Non-pigmented ciliary epithelial cell (primary cell): ENCODE measurements at places on chromosomes 1 and 21.

- no peak for DNase-seq
Observed at GRCh38 chr1:20109223-20109856, 10.0 kb downstream of the PLA2G2D start.

DNA sequence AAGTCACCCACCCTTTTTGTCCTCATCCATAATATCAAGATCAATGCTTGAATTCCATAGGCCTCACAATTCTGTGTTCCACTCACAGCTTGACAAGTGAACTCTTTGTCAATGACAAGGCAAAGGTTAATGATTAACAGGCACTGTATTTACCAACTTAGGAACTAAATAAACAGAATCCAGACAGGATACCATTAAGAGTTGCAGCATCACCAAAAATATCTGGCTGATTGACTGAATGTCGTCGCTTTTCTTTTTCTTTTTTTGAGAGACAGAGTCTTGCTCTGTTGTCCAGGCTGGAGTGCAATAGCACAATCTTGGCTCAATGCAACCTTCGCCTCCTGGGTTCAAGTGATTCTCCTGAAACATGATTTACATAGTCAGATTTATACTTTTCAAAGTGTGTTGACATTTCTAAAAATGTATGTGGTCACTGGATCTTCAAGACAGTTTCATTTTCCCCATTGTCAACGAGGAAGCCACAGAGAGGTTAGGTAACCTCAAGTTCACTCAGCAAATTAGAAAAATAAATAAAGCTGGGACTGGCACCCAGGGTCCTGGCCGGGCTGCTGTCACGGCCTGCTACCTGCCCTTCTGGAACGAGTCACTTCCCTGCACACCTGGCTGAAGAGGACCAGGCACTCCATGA lies 81.0 kb downstream of the PDE9A start:
- no peak for DNase-seq

DNA sequence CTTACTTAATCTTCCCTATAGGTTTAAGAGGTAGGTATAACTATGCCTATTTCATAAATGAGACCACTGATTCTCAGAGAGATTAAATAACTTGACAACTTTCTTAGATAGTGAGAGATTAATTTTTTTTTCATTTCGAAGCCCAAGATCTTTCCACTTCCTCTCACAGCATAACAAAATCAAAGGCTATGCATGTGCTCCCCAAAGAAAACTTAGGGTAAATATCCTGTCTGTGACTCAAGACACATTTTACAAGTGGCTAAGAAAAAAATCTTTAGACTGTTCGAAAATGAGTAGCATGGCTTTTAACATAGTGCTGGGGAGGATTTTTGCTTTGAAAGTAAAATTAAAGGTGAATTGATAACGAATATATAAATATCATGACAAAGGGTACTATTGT lies 8.2 kb upstream of the C1orf141 start:
- DNase-seq, result no peak

DNA sequence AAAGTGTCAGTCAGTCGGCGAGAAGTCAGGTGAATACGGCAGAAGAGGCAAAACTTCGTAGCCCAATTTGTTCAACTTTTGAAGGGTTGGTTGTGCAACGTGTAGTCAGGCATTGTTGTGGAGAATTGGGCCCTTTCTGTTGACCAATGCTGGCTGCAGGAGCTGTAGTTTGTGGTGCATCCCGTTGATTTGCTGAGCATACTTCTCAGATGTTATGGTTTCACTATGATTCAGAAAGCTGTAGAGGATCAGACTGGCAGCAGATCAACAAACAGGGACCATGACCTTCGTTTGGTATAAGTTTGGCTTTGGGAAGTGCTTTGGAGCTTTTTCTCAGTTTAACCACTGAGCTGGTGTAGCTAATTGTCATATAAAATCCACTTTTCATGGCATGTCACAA lies 190.2 kb upstream of the ADAMTS5 start:
- no peak for DNase-seq

DNA sequence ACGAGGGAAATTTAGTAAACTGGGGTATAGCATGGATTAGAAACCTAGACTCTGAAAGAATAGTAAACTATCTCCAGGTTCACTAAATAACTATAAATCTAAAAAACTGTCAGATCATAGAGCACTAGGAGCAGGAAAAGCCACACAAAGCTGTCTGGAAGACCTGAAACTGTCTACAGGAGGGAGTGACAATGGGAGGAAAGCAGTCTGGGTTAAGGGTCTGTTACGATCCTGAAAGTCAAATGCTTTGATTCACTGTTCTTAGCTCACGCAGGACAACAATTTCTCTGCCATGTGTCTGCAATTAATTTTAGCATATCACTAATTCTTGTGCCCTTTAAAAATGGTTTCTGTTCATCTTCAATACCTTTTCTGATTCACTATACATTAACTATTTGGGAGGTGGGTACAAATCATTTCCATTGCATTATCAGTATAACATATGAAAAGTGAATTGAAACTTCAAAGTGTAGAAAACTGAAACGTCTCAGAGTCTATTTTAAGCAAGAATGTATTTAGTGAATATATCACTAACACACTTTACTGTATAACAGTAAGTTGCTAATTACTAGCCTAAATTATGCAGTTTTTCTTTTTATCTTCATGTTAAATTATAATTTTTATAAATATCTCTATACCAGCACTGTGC lies 18.4 kb downstream of the CEP170 start:
- no peak for DNase-seq

GRCh38 chr1:31007462-31007991 lies 58.0 kb downstream of the PUM1 start:
- DNase-seq, result peak; percentile 67

DNA sequence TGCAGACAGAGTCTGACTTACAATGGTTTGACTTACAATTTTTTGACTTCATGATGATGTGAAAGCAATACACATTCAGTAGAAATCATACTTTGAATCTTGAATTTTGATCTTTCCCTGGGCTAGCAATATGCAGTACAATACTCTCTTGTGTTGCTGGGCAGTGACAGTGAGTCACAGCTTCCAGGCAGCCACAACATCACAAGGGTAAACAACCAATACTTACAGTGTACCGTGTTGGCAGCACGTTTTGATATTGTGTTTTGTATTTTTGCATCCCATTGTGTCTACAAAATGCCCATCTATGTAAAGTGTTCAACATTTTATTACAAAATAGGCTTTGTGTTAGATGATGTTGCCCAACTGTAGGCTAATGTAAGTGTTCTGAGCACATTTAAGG lies 150.9 kb downstream of the NTMT2 start:
- no peak for DNase-seq

DNA sequence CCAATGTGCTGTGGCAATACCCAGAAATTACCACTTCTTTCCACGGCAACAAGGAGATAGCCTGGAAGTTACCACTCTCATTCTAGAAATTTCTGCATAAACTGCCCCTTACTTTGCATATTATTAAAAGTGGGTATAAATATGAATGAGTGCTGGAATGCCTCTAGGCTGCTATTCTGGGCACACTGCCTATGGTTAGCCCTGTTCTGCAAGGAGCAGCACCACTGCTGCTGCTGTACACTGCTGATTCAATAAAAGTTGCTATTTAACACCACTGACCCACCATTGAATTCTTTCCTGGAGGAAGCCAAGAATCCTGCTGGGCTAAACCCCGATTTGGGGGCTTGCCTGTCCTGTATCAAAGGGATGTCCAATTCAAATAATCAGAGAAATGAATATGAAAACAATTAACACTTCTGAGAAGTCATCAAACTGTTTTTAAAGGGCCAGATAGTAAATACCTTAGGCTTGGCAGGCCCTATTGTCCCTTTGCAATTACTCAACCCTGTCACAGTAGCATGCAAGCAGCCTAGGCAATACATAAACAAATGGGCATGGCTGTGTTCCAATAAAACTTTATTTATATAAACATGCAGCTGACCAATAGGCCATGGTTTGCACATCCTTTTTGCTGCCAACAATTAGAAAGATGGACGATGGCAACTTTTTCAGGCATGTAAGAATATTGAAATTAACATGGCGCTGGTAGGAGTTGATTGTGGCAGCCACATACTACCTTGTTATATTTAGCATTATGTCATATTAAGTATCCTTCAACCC lies 369.4 kb upstream of the B3GALT2 start:
- no peak for DNase-seq

- no peak for DNase-seq
Observed at GRCh38 chr21:44440241-44441040, 14.9 kb upstream of the LRRC3 start.

DNA sequence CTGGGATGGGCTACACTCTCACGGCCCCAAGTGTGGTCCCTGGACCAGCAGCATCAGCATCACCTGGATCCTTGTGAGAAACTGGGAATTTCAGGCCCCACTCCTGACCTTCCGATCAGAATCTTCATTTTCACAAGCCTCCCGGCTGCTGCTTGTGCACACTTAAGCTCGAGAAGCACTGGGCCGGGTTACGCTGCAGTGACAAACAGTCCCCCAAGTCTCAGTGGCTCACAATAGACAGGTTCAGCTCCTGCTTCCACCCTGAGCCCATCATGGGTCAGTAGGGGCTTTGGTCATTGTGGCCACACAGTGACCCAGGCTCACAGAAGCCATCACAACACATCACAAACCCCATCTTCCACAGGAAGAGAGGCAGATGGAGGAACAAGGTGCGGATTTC lies 63.5 kb downstream of the FHAD1 start:
- DNase-seq, result no peak

DNA sequence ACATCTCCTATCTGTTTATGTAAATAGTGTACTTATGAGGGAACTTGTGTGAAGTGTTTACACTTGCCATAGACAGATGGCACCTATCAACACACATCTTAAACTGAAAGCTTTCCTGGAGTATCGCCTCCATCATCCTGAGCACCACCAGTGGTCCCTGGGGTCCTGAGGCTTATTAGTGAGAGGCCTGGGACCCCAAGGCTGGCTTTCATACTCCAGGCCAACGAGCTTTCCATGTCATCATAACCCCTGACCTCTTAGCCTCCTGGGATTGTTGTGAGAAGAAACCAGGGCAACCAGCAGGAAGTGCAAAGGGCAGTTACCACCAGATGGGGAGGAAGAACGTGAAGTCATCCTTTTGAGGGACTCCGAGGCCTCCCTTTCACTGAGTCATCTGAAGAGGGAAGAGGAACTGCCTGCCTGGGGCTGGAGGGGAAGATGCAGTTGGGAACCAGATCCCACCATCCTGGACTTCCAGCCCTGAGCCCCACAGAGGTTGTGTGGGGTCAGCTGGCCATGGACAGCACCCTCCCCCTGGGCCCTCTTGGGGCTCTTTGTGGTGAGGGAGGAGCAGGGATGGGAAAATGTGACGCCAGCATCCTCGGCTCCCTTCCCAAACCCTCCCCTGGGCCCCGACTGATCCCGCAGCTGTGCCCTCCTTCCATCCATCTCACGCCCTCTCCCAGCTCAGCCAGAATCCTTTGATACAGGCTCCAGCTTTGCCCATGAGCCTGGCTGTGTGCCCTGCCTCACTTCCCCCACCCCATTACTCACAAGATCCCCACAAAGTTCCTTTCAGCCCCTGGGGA lies 5.8 kb downstream of the INKA2 start:
- no peak for DNase-seq

DNA sequence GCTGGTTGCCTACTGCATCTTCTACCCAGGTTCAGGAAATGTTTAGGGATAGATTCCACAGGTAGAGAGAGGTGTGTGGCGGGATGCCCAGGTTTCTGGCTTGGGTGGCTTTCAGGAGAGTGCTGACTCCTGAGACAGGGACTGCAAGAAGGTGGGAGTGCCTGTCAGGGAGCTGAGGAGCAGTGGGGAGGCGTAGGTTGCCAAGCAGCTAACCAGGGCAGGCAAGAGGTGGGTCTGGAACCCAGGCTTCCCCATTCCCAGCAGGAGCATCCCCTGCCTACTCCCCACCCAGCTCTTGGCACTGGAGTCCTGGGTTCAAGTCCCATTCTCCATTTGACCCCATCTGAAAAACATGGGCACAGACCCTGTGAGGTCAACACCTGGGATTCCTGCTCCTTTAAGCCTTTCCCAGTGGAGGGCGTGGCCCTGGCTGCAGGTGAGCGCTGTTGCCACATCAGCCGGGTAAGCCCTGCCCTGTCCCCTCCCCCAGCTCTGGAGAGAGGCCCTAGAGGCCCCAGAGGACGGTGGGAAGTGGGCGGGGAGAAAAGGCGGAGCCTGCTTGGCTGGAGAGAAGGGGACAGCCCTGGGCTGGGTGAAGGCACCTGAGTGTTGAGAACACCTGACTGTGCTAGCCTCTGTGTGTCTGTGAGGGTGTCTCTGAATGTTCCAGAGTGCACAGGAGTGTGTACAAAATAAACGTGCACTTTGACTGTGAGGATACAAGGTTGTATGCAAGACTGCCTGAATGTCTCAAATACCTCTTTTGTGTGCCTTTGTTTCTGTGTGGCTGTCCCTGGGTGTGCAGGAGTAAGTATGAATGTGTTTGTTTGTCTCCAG lies 14.0 kb upstream of the SYNC start:
- no peak for DNase-seq

- no peak for DNase-seq
Observed at GRCh38 chr21:31720330-31720729, 11.6 kb downstream of the SCAF4 start.

DNA sequence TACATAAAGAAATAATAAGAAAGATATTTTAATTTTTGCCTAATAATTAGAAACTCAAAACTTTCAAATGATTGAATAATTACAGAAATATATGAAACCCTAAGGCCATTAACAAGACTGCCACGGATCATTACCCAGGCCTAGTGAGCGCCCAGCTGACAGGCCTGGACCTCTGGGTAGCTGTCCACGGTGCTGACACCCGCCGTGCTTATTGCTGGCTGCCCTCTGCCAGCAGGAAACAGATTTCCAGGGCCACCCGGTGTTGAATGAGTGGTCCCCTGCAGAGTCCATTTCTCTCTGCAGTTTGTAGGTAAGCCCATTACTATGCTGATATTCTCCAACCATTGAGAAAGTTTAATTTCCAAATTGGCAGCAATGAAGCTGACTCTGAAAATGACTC lies 254.4 kb upstream of the GJB5 start:
- DNase-seq, result no peak

- no peak for DNase-seq
Observed at GRCh38 chr1:66852870-66853269, 51.8 kb upstream of the INSL5 start.

GRCh38 chr1:185759061-185759460 lies 24.9 kb downstream of the HMCN1 start:
- no peak for DNase-seq

GRCh38 chr21:38249696-38250278 lies 7.0 kb upstream of the KCNJ15 start:
- DNase-seq, result no peak

DNA sequence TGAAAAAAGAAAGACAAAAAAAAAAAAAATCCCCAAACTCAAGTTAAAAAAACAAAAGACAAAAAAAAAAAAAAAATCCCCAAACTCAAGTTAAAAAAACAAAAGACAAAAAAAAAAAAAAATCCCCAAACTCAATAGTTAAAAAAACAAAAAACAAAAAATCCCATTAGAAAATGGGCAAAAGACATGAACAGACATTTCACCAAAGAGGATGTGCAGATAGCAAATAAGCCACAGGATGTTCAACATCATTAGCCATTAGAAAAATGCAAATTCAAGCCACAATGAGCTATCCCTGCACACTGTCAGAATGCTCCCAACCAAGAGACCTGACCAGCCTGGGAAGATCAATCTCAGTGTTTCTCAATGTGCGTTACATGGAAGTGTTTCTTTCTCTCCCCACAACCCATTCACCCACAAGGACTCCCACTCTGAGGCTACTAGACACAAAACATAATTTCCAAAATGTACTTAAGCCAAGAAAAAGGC lies 33.9 kb downstream of the MRAP start:
- no peak for DNase-seq

- DNase-seq, result no peak
Observed at GRCh38 chr1:64745181-64745985, 508 bp downstream of the RAVER2 start.
